ENCODE measurements at places on chromosomes 6 and 20. TPM values are rescaled to one million over a fixed set of nuclear protein-coding genes. Genes with fewer than 3 reads are reported as not detected.

The SPATA25 gene
- total RNA-seq = 16.7 TPM

The HINT3 gene
- 23.1 TPM for total RNA-seq

The RBBP8NL gene
- total RNA-seq = not detected

The CST2 gene
- not detected for total RNA-seq

The HAO1 gene
- total RNA-seq = not detected

The FRS3 gene
- 2.6 TPM for total RNA-seq

- no peak for DNase-seq
Observed at GRCh38 chr20:58976061-58976730, 4.9 kb upstream of the NELFCD start.

DNA sequence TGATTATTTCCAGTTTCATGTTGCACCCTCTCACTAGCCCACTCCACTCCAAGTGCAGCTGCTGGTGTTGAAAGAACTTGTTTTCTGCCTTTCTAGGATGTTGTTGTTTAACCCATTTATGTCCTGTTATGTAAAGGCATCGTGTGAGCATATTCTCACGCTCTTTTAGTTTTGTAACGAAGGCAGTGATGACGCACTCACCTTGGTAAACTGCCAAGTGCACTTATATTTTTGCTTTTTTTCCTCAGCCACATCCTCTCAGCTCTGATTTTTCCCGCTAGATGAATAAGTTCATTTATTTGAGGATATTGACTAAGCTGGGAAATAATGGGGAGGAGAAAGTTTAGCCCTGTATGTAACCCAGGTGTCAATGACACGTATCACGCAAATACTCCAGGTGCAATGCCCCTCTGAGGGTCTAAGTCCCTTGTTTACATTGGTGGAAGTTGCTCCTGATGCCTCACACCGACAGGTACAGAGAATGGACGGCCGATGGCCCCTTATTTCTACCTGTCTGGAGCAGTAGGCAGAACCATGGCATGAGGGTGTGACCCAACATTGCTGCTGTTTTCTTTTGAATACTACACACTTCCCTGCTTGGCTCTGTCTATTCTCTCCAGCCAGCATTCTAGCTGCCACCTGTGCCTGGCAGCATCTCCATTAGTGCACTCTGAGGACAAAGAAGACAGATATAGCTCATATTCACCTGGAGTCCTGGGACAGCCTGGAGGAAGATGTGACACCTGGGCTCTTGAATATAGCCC lies 132.7 kb upstream of the SLC24A3 start:
- DNase-seq = no peak

DNA sequence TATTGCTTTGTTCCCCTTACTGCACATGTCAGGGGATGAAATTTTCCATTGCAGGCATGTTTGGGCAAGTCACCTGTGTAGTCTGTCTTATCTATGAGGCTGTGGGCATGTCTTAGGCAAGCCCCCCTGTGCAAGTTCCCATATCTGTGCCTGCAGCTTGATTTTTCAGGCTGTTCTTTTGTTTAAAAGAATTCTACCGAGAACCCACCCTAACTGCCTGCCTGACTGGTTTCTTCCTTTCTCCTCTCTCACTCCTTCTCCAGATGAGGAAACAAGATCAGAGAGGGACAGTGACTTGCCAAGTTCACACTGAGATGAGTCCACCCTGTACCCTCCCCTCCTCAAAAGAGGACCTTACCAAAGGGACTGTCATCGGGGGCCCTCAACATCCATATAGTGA lies 11.0 kb downstream of the TREML2 start:
- DNase-seq = no peak

GRCh38 chr6:14353281-14353680 lies 235.7 kb downstream of the CD83 start:
- no peak for DNase-seq

GRCh38 chr20:11094196-11094595 lies 420.4 kb upstream of the JAG1 start:
- DNase-seq = no peak

GRCh38 chr6:98339506-98339905 lies 494.9 kb upstream of the POU3F2 start:
- no peak for DNase-seq

DNA sequence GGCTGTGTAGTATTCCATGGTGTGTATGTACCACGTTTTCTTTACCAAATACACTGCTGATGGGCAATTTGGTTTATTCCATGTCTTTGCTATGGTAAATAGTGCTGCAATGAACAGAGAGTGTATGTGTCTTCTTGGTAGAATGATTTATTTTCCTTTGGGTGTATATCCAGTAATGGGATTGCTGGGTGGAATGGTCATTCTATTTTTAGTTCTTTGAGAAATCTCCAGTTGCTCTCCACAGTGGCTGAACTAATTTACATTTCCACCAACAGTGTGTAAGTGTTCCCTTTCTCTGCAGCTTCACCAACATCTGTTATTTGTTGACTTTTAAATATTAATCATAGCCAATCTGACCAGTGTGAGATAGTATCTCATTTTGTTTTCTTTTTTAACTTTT lies 13.9 kb downstream of the CST9L start:
- DNase-seq = no peak

GRCh38 chr20:24646321-24646720 lies 176.9 kb downstream of the SYNDIG1 start:
- no peak for DNase-seq

DNA sequence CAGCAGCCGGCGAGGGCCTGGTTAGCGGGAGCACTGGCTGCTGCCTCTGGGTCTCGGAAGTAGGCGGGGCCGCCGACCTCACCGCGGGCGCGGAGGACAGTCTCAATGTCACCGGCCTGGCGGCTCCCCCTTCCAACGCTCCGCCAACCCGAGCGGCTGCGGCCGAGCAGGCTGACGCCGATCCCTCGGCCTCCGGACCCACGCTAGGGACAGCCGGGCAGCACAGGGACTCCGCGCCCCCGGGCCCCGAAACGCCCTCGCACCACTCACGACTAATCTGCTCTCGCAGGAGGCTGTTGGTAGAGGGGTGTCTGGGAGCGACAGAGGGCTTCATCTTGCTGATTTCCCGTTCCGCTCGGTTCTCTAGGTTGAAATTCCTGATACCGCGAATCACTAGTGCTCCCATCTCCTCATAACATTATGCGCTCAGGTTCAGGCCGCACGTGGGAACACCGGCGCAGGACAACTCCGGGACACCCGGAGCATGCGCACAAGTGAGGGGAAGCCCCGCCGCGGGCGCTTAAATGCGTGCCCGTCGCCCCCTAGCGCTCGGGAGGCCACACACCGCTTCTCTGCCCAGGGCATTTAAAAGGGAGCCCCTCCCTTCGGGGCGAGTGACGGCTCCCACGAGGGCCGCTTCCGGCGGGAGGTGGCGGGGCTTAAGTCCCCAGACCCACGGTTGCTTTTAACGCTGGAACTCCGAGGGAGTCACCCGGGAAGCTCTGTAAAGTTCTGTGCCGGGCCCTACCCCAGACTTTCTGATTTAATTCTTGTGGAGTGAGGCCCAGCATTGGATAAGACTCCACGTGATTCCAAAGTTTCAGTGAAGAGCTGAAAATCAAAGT lies at the start of gene NDUFAF4:
TSS of gene NDUFAF4 (minus strand) at position 496 of the 845 bp plus-strand sequence. CDS start at position 406, 90 bp downstream.
- peak; percentile 87 for DNase-seq

- DNase-seq = no peak
Observed at GRCh38 chr6:106556368-106556960, 72.8 kb downstream of the RTN4IP1 start.

GRCh38 chr6:372336-372911 lies 19.1 kb upstream of the IRF4 start:
- no peak for DNase-seq

All from thoracic aorta (tissue), 2 donors.